ENCODE measurements at places on chromosomes 13 and 19.
A peak's percentile ranks its signal among the peaks of the same experiment; 100 is the strongest.

DNA sequence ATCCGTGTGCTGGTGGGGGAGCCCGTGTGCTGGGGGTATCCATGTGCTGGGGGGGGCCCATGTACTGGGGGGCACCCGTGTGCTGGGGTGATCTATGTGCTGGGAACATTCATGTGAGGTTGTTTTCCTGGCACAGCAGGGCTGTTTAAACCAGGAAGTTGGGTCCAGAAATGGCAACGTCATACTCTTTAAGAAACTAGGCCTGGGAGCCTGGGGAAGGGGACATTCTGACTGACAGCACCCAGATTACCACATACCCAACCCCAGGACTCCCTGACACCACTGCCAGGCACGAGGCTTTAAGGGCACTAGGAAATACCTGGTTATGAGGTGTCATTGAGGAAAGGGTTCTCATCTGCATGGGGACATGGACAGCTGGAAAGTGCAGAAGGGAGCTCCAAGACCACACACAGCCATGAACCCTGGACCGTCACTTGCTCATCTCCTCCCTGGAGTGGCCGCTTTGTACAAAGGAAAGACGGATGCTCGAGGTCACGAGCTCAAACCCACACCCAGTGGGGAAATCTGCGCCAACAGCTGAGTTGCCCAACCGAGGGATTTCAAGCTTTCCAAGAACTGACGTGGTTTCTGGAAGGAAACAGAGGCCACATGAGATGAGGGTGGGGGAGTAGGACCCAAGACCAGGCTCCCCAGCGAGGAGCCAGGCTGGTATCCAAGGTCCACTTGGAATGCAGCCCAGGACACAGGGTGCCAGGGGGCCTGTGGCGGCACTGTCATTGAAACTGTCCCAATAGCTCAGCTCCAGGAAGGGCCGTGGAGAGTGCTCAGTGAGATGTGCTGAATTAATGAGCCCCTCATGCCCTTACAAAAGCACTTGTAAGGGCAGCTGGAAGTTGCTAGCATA lies 40.9 kb downstream of the RAB20 start:
- DNase-seq = peak; percentile 95
- H3K27ac ChIP-seq = peak overlapping the region; percentile 92
- no peak overlapping the region for H3K4me3 ChIP-seq
- H3K4me1 ChIP-seq = peaks cover 66% of the 10 kb centered on the region

GRCh38 chr19:15640294-15640903 lies at the start of gene CYP4F3:
Gene CYP4F3, plus strand, starts transcription at chr19:15640897. Its CDS starts 519 bp downstream, at chr19:15641416.
- H3K4me1 ChIP-seq = peaks cover 34% of the 10 kb centered on the region
- no peaks in the 10 kb centered on the region for H3K27me3 ChIP-seq
- H3K4me3 ChIP-seq = no peak within 1 kb of the TSS
- no peaks in the 10 kb centered on the region for H3K36me3 ChIP-seq
- peak within 1 kb of the TSS; percentile 95 for H3K27ac ChIP-seq

GRCh38 chr19:280541-281009 lies 10.6 kb downstream of the PLPP2 start:
- no peaks in the 10 kb centered on the region for H3K36me3 ChIP-seq
- DNase-seq = no peak
- no peak overlapping the region for H3K4me3 ChIP-seq
- H3K4me1 ChIP-seq = no peaks in the 10 kb centered on the region
- no peak overlapping the region for H3K27ac ChIP-seq

DNA sequence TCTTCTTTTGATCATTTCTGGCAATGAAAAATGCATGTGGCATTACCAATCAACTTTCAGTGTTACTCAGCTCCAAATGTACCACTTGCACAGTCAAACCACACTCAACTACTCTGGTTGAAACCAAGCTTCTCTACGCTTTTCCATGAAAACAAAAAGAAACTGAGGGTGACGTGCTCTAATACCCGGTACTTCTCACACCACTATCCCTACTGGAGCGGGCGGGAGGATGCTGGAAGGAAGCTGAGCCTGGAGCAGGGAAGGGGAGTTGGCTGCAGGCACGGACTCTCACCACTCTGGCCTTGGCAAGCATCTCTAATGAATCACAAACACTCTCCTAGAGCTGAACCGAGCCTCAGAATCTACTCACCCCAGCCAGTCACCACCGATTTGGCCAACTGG lies 48.2 kb downstream of the STK24 start:
- peaks cover 7% of the 10 kb centered on the region for H3K36me3 ChIP-seq
- no peak overlapping the region for H3K27ac ChIP-seq
- DNase-seq = no peak
- no peak overlapping the region for H3K4me3 ChIP-seq

DNA sequence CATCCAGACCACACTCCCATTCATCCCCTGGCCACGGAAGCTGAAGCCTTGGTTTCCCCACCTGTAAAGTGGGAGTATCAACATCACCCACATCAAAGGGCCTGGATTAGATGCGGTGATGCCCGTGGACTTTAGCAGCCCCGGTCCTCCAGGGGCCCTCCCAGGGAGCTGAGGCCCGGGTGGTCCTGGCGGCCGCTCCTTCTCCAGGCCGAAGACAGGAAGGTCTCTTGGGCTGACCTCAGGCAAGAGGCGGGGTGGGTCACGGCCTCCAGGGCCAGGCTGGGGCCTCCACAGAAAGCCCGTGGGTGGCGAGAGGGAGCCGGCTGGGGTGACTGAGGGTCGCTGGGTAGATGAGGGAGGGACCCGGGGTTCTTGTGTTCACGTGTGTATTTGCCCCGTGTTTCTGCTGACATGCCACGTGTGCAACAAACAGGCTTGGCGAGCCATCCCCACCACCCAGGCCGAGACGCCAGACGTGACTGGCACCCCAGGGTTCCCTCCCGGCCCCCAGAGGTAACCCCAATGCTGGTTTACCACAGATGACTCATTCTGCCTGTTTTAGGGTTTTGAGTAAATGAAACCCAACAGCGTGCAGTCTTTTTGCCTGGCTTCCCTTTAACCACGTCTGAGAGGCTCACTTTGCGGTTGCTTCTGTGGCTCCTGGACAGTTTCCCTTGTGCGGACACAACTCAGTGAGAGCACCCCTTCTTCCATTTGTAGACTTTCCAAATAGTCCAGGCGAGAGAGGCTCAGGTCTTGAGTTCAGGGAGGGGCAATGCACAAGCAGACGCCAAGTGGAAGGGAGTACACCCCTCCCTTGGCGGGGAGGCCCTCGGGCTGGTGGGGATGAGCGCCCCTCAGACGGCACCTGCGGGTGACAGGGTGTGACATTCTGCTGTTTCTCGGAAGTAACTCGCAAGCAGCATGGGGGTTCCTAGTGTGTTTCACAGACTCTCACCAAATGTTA lies 42.9 kb downstream of the C13orf46 start:
- no peaks in the 10 kb centered on the region for H3K27me3 ChIP-seq
- DNase-seq = no peak
- H3K4me3 ChIP-seq = no peak overlapping the region
- no peaks in the 10 kb centered on the region for H3K36me3 ChIP-seq
- peaks cover 8% of the 10 kb centered on the region for H3K4me1 ChIP-seq
- no peak overlapping the region for H3K27ac ChIP-seq

GRCh38 chr13:105247830-105248229 lies 1287.6 kb downstream of the EFNB2 start:
- no peaks in the 10 kb centered on the region for H3K36me3 ChIP-seq
- no peak for DNase-seq
- H3K27ac ChIP-seq = no peak overlapping the region
- no peaks in the 10 kb centered on the region for H3K4me1 ChIP-seq
- no peak overlapping the region for H3K4me3 ChIP-seq
- H3K27me3 ChIP-seq = no peaks in the 10 kb centered on the region

GRCh38 chr19:42254089-42254849 lies 659 bp downstream of the ERF start:
- peak overlapping the region; percentile 98 for H3K27ac ChIP-seq
- H3K36me3 ChIP-seq = peaks cover 13% of the 10 kb centered on the region
- no peaks in the 10 kb centered on the region for H3K27me3 ChIP-seq
- H3K4me3 ChIP-seq = peak overlapping the region; percentile 94
- H3K4me1 ChIP-seq = peaks cover 40% of the 10 kb centered on the region

All from large intestine (tissue), 12 donors.